K562 (cell line): ENCODE measurements at places on chromosomes 5 and 9. TPM values are rescaled to one million over a fixed set of nuclear protein-coding genes. Genes with fewer than 3 reads are reported as not detected.

- no peak for DNase-seq
Measured at GRCh38 chr9:108612513-108612912, 243.3 kb downstream of the ACTL7B start.

The ARHGEF37 gene
- 0.27 and 0.51 TPM in 2 replicates for total RNA-seq

- DNase-seq = no peak
Measured at GRCh38 chr9:115758441-115758840, 395.1 kb upstream of the PAPPA start.

GRCh38 chr5:125409234-125409860 is 662.9 kb upstream of the ZNF608 start:
- DNase-seq = no peak

- DNase-seq = no peak
Measured at GRCh38 chr5:58501778-58502417, 10.7 kb downstream of the GAPT start.

The INSYN2B gene
- total RNA-seq = not detected in 2 replicates

The NTNG2 gene
- 0.09 and 0.42 TPM in 2 replicates for total RNA-seq

The ARHGEF39 gene
- 15.1 and 16.1 TPM in 2 replicates for total RNA-seq

GRCh38 chr5:176400382-176401156 is 12.0 kb downstream of the HIGD2A start:
- no peak for DNase-seq

GRCh38 chr9:116843863-116844620 is 156.9 kb downstream of the TRIM32 start:
- no peak for DNase-seq

DNA sequence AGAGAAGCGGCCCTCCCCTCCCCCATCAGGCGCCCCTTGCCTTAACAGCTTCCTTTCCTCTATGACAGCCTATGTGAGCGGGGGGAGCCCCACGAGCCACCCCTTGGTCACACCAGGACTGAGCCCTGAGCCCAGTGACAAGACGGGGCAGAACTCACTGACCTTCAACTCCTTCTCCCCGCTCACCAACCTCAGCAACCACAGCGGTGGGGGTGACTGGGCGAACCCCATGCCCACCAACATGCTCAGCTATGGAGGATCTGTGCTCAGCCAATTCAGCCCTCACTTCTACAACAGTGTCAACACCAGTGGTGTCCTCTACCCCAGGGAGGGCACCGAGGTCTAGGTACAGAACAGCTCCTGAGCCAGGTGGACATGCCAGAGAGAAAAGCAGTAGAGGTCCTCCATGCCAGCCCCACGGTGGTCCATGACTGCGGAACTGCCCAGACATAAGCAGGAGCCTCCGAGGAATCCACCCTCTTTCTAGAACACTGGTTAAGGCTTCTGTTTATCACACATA is 2.6 kb downstream of the FOXI1 start:
- no peak for DNase-seq

The C9orf153 gene
- total RNA-seq = not detected in 2 replicates

DNA sequence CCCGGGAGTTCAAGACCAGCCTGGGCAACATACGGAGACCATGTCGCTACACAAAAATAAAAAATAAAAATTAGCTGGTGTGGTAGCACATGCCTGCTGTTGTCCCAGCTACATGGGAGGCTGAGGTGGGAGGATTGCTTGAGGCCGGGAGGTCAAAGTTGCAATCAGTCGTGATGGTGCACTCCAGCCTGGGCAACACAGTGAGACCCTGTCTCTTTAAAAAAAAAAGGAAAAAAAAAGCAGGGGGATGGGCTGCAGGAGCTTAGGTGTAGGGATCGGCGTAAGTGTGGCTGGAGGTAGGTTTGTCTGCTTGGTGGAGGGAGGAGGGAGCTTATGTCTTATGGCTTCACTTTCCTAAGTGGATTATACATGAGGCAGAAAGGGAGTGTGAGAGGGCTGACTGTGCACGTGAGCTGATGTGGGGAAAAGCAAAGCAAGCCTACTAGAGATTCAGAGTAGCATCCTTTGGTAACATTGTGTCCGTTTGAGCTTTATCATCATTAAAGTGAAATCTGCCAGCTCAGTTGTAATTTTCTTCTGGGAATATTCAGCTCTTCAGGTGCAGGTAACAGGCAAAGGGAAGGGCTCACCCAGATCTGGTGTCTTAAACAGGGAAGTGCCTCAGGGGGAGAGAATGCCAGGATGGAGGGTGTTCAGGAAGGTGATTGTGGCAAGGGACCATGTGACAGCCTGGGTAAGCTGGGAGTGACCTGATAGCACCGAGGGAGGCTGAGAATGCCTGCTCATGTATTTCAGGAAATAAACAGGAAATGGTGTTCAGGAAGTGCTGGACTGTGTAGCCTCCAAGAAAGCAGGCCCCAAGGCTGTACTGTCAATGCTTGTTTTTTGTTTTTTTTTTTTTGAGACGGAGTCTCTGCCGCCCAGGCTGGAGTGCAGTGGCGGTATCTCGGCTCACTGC is 17.6 kb upstream of the SETX start:
- DNase-seq = peak; percentile 33

DNA sequence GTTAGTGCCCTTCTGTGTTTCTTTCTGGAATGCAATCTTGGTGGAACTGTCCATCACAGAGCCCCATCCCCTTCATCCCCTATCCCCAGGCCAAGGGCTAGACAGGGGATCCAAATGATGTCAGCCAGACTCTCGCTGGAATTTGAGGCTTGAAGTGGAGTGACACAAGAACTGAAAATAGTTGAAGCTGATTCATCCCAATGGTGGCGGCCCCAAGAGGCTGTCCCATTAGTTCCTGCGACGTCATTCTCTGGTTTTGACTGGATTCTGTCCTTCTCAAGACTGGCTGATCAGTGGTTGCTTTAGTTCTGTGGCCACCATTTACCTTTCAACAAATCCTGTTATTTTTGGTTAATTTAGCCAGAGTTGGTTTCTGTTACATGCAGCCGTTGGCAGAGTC is 59.9 kb downstream of the SUB1 start:
- DNase-seq = no peak

The ZDHHC11B gene
- total RNA-seq = 0.16 TPM in 1 of 2 replicates, not detected in the other

DNA sequence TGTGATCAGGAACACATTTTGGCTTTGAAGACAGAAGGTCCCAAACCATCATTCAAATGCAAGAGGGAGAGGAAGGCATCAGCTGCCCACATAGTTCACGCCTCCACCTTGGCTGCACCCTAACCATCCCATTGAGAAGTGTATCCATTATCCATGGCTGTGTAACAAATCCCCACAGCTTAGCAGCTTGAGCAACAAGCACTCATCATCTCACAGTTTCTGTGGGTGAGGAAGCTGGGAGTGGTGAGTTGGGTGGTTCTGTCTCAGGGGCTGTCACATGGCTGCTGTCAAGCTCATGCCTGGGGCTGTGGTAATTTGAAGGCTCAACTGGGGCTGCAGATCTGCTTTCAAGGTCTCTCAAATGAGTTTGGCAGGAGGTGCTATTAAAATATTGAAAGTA is 23.0 kb upstream of the CEP72 start:
- no peak for DNase-seq

GRCh38 chr9:77561331-77562018 is 86.6 kb downstream of the GNA14 start:
- no peak for DNase-seq

The PCDHB12 gene
- not detected in 2 replicates for total RNA-seq

- peak; percentile 32 for DNase-seq
Measured at GRCh38 chr5:55306641-55307382, 682 bp downstream of the DHX29 start.

DNA sequence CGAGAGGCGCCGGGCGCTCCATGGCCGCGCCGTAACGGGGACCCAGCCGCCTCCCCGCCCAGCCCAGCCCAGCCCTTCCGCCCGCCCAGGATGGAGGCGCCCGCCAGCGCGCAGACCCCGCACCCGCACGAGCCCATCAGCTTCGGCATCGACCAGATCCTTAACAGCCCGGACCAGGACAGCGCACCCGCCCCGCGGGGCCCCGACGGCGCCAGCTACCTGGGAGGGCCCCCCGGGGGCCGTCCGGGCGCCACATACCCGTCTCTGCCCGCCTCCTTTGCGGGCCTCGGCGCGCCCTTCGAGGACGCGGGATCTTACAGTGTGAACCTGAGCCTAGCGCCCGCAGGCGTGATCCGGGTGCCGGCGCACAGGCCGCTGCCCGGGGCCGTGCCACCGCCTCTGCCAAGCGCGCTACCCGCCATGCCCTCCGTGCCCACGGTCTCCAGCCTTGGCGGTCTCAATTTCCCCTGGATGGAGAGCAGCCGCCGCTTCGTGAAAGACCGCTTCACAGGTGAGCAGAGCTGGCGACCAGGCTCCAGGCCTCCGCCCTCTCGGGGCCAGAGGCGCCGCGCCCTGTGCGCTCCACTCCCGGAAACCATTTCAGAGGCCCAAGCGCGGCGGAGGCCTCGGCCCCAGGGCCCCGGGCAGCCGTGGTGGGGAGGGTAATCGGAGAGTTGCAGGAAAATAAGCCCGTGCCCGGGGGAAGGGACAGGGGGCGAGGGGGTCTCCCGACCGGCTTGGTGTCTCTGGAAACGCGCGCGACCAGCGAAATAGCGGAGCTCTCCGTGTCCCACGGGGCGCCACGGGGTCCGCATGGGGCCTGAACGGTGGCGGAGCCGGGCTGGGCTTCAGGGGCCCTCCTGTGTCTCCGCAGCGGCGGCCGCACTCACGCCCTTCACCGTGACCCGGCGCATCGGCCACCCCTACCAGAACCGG is 496 bp downstream of the TLX3 start:
- DNase-seq = no peak

GRCh38 chr9:12643686-12644085 is 49.5 kb upstream of the TYRP1 start:
- no peak for DNase-seq

- no peak for DNase-seq
Measured at GRCh38 chr5:50964746-50965653, 298.6 kb downstream of the PARP8 start.

GRCh38 chr9:101400120-101400519 is 1.5 kb downstream of the ZNF189 start:
- peak; percentile 39 for DNase-seq

- DNase-seq = no peak
Measured at GRCh38 chr5:41427505-41427904, 82.9 kb downstream of the PLCXD3 start.

The LCN12 gene
- not detected in 2 replicates for total RNA-seq

DNA sequence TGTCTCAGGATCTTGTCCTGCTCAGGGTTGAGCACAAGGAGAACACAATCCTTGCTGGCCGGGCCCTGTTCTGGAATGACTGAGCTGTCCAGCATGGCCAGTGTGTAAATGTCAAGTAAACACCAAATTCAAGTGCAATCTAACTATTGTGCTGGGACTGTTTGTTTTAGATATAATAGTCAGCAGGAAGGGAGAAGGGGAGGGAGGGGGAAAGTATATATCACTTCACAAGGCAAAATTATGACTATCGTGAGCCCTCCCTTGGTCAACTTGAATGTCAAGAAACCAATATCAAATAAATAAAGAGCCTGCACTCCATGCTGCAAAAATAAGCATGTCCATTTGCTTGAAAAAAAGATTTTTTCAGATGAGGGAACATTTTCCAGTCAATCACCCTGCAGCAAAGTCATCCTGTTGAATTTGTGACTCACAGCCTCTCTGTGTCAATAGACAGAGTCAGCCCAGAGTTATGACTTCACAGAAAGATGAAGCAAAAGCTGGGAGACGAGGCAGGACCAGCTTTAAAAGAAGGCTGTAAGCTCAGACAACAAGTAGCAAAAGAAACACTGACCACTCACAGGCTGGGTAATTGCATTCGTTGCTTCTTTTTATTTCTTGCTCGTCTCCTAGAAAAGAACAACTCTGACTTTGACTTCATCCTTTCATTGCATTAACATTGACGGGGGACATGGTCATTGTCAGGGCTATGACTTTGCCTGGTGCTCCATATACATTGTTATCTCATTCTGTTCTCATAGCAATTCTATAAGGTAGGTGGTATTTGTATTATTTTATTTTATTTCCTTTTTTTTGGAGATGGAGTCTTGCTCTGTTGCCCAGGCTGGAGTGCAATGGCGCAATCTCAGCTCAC is 15.3 kb upstream of the KLF4 start:
- DNase-seq = no peak

The MGAT1 gene
- total RNA-seq = 71.7 and 82.7 TPM in 2 replicates

DNA sequence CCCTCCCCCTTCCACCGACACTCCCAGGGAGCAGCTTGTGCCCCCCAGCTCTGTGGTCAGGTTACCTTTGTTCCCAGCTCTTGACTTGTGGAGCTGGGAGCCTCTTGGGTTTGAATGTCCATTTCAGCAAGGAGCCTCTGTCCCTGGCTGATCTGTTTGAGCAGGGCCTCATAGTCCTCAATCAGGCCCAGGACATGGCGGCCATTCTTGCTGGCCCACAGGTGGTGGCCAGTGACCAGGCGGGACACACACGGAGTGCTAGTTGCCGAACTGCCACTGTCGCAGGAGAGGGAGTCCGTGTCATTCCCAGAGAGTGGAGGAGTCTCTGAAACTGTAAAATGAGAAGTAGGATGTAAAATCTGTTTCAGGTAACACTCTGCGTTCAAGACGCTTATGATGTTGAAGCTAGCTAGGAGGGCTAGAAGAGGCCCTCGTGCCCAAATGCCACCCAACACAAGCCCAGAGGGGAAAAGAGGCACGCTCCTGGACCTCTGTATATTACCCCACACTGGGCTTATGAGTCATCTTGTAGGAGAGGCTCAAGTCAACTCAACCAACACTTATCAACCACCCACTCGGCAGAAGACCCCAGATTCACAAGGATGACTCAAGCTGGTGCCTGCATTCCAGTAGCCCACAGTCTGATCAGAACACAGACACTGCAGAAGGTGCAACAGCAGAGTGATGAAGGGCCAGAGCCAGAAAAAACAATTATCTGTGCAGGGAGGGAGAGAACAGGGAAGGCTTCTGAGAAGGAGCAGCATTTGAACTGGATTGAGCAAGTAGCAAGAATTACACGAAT is 177.0 kb downstream of the CDK5RAP2 start:
- DNase-seq = peak; percentile 54

The ADAMTS13 gene
- 0.07 TPM in 1 of 2 replicates, not detected in the other for total RNA-seq

- no peak for DNase-seq
Measured at GRCh38 chr5:173441053-173441628, 112.9 kb upstream of the STC2 start.

GRCh38 chr5:107615299-107615817 is 55.4 kb downstream of the EFNA5 start:
- no peak for DNase-seq

DNA sequence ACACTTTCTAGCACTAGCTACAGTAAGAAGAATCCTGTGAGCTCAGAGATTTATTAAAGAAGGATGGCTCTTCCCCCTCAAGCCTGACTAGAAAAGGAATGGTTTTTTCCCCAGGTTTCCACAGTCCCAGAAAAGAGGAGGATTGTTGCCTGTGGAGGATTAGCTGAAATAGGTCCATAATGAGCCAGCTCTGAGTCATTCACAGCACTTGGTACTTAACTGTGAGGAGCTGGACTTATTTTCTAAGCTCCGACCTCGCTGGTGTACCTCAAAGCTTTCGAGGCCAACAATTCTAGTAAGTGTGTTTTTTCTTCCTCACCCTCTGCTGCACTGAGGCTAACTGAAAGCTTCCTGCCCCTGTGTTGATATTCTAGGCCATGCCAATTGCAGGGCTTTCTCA is 222.5 kb upstream of the IL12B start:
- no peak for DNase-seq

GRCh38 chr5:78245136-78245535 is 49.4 kb downstream of the AP3B1 start:
- no peak for DNase-seq

GRCh38 chr5:39256477-39257235 is 37.3 kb upstream of the FYB1 start:
- DNase-seq = no peak

The DTWD2 gene
- total RNA-seq = 5.5 TPM in 2 replicates

The RANBP3L gene
- not detected in 2 replicates for total RNA-seq

The ZFP37 gene
- 0.22 and 0.27 TPM in 2 replicates for total RNA-seq
